ENCODE measurements at places on chromosomes 4 and X. TPM values are rescaled to one million over a fixed set of nuclear protein-coding genes. Genes with fewer than 3 reads are reported as not detected.

Gene SOX3
- total RNA-seq = not detected

Gene MED12
- total RNA-seq = 61.4 TPM

Gene HTT
- total RNA-seq = 61.2 TPM

Gene DMRTC1B
- not detected for total RNA-seq

Gene COL25A1
- total RNA-seq = 3.5 TPM

Gene INPP4B
- total RNA-seq = 2.8 TPM

Gene DMD
- total RNA-seq = 12.6 TPM

Gene VCX2
- total RNA-seq = not detected

Gene GRID2
- total RNA-seq = not detected

Gene NMU
- total RNA-seq = not detected

Gene RIPPLY1
- not detected for total RNA-seq

Gene ASB5
- not detected for total RNA-seq

Gene GABRG1
- not detected for total RNA-seq

Gene PABPC4L
- 1.6 TPM for total RNA-seq

Gene EXOC1L
- total RNA-seq = not detected

Gene RHOXF1
- total RNA-seq = not detected

Gene KIAA1210
- total RNA-seq = not detected

Gene NKX6-1
- not detected for total RNA-seq

Gene SPANXN3
- not detected for total RNA-seq

Gene CT47B1
- not detected for total RNA-seq

Gene HSFX2
- 0.55 TPM for total RNA-seq

Gene SHOX
- not detected for total RNA-seq

Gene BEX5
- not detected for total RNA-seq

Gene FGFRL1
- 33.3 TPM for total RNA-seq

Gene SPP1
- not detected for total RNA-seq

Gene AR
- 16.0 TPM for total RNA-seq

Gene RHOH
- total RNA-seq = not detected

Gene F9
- not detected for total RNA-seq

Gene HTRA3
- 8.2 TPM for total RNA-seq

Gene ADH6
- total RNA-seq = not detected

Gene SYP
- total RNA-seq = 0.46 TPM

Gene FGA
- total RNA-seq = not detected

Gene CNGA1
- not detected for total RNA-seq

Gene BRS3
- not detected for total RNA-seq

Gene PSMD10
- total RNA-seq = 71.9 TPM

Gene ADGRL3
- not detected for total RNA-seq

Gene ETDA
- not detected for total RNA-seq

Gene NHS
- total RNA-seq = 1.1 TPM

Gene NKX1-1
- total RNA-seq = not detected

Gene MAGEA9B
- total RNA-seq = not detected

Gene TCEAL9
- total RNA-seq = 98.3 TPM

Gene MGAT4D
- total RNA-seq = not detected

Gene NPY5R
- total RNA-seq = not detected

Gene TMEM156
- 2.7 TPM for total RNA-seq

Gene SMIM10L2A
- 0.24 TPM for total RNA-seq

Gene UGT2B10
- not detected for total RNA-seq

Gene CLDN22
- total RNA-seq = not detected

Gene GYPB
- total RNA-seq = not detected

Gene KCND1
- 1.3 TPM for total RNA-seq
